ENCODE measurements at places on chromosomes 12 and 14.

DNA sequence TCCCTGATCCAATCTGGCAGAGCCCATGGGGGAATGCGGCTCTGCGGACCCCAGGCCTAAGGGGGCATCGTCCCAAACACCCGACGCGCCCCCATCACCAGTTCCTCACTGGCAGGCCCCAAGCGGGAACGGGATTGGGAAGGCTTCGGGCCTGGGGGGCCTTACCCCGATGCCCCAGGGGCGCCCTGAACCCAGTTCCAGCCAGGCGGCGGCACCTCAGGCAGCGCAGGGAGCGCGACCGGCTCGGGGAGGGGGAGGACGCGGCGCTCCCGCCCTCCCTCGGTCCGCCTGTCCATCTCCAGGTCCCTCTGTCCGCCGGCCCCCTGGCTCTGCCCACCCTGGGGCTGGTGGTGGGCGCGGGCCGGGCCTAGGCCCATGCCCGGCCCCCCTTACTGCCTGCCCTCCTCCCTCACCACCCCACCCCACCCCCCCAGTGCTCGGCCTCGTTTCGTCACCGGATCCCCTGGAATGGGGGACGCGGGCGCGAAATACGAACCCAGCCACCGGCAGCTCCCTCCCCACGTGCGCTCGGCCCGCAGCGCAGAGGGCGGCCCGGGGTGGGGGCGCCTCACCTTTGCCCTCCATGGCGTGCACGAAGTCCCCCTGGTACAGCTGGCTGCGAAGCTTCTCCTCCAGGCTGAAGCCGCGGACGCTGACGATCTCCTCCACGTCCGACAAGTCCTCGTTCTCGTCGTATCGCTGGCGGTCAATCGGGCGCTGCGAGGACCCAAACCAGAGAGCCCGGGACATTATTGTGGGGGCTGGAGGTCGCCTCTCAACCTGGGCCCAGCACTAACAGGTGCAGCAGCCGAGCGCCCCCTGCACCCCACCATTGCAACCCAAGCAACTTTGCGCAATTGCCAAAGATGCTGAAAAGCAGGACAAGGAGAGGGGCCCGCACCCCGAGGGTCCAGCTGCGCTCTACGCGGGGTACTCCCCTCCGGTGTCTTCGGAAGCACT, 2.3 kb downstream of the KDM2B start:
- DNase-seq, result no peak

- no peak for DNase-seq
These were observed 1.3 kb upstream of the CD63 start for GRCh38 chr12:55729819-55730818.

DNA sequence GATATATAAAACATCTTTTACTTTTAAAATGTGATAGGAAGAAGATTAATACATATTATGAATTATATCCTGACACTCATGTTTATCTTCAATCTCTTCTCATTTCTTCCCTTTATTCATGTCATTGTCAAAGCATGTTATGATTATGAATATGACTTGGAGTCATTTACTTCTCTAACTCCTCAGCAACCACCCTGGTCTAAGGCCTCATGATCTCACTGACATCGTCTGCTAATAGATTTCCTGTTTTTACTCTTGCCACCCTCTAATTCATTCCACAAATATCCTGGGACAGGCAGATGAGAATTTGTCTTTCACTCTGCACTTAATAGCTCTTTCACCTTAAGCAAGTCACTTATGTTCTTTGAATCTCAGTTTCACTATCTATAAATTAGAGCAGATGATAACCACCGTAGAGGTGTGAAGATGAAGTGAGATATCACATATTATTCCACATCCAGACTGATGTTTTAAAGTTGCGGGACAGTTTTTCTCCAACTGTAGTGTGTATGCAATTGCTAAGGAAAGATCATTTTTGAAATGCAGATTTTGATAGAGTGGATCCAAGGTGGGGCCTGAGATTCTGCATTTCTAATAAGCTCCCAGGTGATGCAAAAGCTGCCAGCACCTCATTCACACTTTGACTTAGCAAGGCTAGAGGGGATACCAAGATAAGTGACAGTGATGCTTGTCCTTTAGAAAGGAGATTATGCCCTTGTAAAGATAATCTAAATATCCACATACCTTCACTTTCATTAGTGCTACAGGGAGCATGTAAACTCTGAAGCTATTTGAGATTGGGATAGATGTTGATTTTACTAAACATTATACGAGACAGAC, 3.3 kb upstream of the IAPP start:
- DNase-seq, result no peak

DNA sequence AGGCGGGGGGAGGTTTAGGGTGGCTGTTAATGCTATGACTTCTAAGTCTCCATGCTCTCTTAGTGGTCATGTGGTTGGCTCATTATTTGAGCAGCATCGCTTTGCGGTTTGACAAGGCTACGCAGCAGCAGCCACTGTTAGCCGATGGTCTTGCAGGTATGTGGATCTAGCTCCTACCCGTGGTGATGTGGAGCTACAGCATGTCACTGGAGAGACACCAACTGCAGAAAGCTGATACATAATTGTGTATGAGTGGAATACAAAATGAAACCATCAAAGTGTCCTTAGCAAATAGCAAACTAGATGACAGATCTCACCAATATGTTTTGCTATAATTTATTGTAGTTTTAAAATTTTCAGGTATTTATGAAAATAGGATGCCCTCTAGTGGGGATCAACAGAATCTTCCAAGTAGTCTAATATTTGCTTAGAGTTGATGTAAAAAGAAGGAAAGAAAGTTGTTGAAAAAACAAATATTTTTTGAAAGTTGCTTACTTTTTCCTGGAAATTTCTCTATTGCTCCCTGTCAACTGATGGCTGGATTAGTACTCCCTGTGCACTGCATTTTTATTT, 94.9 kb downstream of the NAV3 start:
- no peak for DNase-seq

DNA sequence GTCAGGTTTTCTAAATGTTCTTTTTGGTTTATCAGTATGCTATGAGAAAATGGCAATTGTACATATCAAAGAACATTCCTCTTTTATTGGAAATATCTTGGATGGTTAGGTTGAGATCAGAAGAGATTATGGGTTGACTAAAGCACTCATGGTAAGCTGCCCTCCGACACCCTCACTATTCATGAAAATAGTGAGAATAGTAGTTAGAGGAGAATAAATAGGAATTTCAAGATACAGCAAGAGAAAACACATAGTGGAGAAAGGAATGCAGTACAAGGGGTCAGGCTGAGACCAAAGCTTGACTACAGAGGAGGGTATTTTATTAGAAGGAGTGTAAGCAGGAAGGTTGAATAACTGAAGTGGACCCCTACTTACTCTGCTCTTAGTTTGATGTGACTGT, 112.5 kb downstream of the PTPRQ start:
- DNase-seq, result no peak

DNA sequence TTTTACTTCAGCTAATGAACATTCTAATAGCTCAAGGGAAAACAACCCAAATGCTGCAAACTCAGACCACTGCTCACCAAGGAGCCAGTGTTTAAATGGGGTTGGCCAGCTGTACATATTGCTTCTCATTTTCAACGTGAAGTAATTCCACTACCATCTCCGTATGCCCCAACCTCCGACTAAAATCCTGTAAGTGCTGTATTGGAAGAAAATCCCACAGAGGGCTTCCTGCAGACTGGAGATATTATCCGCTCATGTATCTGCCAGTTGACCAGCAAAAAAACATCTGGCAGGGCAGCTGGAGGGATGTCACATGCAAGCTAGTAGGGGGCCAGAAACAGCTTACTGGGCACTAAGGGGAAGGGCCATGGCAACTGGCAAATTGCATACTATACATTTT, 485.0 kb downstream of the SNAPC1 start:
- DNase-seq, result no peak

- DNase-seq, result no peak
These were observed 12.4 kb downstream of the ATG14 start for GRCh38 chr14:55399183-55399582.

DNA sequence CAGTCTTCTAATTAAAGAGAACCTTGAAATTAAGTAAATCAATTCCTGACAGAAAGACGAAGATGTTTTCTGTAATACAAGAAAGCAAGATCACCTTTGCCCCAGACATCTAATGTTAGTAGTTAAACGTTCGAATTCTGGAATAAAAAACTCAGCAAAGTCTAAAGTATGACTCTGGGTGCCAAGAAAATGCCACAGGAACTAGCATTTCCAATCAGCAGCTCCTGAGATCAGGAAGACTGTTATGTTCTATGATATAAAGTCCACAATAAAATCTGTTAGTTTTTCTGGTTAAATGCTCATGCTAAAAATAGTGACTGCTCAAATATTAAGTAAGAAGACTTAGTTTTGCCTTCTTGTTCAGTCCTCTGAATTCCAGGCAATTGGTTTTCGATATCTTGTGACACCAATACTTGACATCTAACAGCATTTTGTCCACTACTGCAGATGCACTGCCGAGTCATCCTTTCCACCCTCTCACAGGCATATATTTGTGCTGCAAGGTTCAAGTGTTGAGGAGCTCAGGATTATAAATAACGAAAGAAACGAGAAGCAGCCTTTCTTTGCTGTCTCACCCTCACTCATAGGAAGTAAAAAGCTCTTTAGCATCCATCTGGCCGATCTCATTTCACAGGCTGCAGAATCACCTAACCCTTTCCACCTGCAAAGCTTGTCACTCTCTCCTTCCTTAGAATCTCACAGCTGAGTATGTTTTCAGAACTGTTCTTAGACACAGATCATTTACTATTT, 32.0 kb downstream of the SSH1 start:
- no peak for DNase-seq

DNA sequence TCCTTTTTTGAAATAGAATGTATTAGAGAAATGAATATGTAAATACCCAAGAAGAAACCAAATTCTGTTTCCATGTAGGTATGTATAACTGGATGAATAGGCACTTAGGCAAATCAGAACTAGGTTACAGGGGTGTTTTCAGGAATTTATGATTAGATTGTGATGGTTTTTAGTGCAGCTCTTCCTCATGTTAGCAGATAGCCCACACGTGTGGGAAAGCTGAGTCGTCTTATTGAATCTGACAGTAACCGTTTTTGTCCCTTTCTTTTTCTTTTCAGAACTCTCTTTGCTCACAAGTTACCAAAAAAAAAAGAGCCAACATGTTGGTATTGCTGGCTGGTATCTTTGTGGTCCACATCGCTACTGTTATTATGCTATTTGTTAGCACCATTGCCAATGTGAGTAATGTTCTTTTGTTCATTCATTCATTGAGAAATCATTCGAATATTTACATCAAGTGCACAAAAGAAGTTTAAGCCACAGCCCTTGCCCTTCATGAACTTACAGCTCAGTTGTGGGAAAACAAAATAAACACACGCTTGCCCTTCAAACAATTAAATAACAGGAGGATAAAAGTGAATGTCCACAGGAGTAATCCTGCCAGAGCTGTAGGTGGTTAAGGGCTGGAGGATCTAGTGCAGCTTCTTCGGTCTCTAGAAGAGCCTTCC, 14.8 kb downstream of the EMP1 start:
- DNase-seq, result no peak

DNA sequence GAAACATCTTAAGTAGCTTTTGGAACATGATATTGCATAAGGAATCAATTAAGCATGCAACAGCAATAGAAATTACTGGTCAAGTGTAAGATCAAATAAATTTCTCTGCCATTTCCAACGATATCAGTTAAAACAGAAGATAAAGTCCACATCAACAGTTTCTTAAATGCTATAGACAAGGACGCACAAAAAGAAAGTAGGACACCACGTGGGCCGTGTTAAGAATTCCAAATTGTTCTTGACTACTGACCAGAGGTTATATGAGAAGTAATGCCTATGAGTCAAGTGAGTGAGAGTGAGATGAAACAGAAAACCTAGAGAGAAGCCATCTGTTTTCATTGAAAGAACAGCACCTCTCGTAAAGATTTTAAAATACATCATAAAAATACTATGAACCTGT, 318.2 kb downstream of the TMEM117 start:
- DNase-seq, result no peak

DNA sequence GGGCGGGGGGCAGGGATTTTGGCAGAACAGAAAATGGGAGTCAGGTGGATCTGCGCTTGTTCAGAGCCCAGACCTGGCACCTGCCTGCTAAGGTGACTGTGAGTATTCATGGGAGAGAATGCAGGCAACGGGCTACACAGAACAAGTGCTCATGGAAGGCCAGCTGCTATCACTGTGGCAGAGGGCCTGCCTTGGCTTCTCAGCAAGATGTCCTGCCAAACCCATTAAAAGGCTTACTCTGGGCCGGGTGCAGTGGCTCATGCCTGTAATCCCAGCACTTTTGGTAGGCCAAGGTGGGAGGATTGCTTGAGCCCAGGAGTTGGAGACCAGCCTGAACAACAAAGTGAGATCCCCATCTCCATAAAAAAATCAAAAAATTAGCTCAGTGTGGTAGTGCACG, 21.0 kb downstream of the DIO3 start:
- DNase-seq, result no peak

DNA sequence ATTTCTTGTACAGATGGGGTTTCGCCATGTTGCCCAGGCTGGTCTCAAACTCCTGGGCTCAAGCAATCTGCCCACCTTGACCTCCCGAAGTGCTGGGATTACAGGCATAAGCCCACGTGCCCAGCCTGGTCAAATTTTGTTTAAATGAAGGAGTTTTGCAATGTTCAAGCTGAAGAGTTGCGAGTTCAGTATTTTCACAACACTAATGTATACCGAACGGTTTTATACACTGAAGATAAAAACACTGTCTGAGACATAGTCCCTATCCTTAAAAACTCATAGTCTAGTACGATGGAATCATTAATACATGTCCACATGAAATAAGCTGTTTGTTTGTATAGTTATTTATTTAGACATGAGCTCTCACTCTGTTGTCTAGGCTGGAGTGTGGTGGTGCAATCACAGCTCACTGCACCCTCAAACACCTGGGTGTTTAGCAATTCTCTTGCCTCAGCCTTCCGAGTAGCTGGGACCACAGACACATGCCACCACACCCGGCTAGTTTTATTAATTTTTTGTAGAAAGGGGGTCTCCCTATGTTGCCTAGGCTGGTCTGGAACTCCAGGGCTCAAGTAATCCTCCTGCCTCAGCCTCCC, 15.4 kb downstream of the TRAPPC6B start:
- DNase-seq, result no peak

- DNase-seq, result no peak
These were observed 106.2 kb upstream of the PDE3A start for GRCh38 chr12:20262119-20262518.

DNA sequence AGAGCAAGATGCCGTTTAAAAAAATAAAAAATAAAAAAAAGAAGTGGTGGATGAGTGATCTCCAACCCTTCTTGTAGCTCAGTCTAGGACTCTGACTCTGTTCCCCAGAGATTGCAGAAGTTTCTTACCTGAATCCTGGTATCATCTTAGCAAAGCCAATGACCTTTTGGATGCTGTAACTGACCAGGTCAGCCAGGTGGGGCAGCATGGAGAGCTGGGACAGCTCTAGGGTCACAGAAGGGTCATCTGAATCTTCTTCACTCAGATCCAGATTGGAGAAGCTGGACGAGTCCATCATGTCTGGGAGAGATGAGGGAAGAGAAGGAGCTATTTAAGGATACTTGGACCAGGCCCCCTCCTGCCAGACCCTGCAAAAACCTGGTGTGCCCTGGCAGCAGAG, 35.8 kb upstream of the HDAC7 start:
- DNase-seq, result no peak

Data from activated gamma-delta T cell (primary cell).